ENCODE measurements at places on chromosomes 4 and X.
A peak's percentile ranks its signal among the peaks of the same experiment; 100 is the strongest.

DNA sequence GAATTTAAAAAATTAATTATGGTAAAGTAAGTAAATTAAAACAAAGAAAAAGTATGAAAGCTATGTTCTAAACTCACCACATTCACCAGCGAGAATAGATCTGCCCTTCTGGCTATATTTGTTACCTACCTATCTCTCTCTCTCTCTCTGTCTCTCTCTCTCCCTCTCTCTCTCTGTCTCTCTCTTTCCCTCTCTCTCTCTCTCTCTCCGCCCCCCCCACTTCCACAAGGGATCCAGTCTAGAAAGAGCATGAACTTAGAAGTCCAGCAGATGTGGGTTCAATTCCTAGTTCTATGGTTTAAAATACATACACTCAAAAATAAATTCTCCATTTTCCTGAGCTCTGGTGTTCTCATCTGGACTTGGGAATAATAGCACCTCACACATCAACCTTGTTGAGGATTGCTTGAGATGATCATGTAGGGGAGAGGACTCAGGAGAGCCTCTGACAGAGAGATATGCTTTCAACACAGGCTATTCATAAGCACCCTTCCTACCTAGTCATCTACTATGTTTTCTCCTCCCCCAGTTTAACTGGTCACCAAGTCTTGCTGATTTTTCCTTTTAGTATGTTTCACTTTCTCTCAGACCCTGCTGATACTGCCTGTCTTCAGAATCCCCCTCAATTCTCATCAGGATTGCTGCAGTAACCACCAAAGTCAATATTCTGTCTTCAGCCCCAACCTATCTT is 64.7 kb downstream of the SLC7A11 start:
- no peak for DNase-seq

DNA sequence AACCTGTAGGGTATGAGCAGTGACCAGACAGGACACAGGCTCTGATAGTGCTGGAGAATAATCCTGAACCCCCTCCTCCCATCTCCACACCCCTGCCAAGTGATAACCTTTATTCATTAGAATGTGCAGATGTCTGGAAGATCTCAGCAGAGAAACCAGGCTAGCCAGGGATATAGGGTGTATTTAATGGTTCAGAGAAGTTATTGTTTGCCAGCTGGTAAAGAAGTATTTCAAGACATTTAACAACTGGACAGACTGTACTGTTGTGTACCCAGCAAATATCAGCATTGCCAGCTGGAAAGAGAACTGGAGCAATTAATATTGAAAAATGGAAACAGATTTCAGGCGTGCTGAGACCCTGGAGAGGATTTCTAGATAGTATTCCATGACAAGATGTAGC is 94.5 kb downstream of the RASGEF1B start:
- no peak for DNase-seq

DNA sequence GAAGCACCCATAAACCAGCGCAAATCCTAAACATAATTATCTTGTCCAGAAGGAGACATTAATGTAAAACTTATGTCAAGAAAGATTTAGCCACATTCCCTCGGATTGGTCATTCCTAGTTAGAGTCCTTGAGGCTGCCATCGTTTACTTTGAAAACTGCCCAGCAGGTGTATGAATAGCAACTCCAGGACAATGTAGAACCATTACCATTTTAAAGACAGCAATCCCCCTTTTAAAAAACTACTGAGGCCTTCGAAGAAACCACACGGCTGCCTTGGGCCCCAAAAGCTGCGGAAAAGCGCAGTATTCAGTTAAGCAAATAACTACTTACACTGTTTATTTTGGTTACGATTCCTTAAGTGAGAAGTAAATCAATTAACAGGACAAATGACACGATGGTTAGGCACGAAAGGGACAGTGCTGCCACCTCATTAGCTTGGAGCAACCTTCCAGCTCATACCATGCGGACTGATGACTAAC is 822 bp upstream of the SGMS2 start:
- no peak for DNase-seq

DNA sequence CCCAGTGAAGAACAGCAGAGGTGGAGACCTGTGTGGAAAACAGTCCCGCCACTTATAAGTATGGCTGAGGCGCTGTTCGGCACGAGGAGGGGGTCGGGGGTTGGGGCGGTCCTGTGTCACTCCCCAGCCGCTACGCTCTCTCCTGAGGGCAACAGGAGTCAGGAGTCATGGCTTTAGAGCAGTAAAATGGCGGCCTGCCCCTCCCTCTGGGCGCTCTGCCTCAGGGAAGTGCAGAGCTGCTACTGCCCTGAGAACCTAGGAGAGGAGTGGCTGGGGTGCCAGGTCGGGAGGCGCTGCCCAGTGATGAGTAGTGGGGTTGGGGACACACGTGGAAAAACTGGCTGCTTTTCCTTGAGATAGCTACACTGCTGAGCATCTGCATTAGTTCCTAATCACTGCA is 551.2 kb upstream of the AMOT start:
- DNase-seq: no peak

- DNase-seq: no peak
These were observed 252.5 kb downstream of the COL25A1 start for GRCh38 chr4:109049926-109050325.

DNA sequence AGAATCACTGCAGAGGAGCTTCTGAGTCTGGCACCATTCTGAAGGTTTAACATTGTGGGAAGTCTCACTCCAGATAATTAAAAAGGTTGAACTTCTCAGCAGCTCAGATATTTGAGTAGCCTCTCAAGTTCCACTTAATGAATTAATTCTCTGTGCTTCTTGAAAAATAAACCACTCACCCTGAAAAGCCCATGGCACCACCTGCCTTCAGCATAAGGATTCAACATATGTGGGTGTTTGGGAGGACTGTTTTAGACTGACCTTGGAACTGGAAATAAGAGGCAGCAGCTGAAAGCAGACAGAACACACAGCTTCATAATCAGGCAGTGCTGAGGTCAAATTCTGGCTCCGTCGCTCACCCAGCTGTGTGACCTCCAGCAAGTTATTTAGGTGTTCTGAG is 100.6 kb downstream of the KCNIP4 start:
- no peak for DNase-seq

GRCh38 chr4:140645614-140646412 is 77.1 kb upstream of the UCP1 start:
- DNase-seq: no peak

- DNase-seq: no peak
These were observed 54.6 kb downstream of the BEND2 start for GRCh38 chrX:18166068-18166467.

DNA sequence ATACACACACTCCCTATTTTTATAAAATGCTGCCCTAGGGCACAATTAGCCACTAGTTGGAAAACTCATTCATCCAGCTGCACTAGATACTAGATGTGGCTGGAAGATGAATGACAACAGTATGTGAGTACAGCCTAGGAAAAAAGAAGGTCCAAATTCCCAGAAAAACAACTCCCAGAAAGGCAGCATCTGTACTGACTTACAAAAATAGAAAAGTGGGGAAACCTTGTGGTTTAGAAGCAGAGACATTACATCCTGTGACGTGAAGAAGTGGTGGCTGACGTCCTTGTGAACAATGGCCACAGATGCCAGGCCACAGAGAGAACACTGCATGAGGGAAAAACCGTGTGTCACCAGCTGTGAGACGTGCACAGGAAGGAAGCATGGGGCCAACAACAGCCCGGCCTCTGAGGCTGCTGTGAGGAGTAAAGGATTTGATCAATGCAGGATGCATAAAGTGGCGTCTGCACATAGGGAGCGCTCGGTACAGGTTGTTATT is 81.2 kb downstream of the SPRY1 start:
- peak; percentile 60 for DNase-seq

GRCh38 chr4:3267576-3268394 is 18.8 kb downstream of the MSANTD1 start:
- no peak for DNase-seq

GRCh38 chr4:25815586-25815985 is 47.2 kb downstream of the SEL1L3 start:
- DNase-seq: no peak

DNA sequence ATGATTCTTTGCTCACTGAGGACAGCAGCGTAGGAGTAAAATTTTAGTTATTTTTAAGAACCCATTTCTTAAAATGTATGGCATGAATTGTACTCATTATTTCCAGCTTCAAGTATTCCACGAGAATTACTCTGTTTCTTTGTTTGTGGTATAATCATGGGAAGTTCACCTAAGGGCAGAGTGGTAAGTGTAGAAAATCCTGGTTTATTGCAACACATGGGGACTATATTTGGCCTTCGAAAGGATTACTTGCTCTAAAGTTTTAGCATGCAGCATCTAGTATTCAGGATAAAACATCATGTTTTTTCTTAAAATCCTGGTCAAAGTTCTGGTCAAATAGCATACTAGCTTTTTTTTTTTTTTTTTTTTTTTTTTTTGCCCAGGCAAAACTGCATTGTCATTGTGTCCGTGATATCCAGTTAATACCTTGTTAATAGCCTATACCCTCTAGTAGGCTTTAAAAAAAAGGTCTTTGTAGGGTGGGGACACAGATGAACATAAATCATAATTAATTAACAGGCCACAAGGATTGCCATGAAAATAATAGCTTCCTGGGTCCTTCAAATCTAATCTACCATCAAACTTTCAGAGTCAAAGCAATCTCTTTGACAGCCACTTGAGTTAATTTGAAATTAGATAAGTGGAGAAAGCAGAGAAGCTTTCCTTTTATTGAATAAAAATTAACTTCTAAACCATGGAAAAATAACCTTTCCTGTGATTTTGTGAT is 44.6 kb upstream of the VEGFC start:
- no peak for DNase-seq

- DNase-seq: no peak
These were observed 183.9 kb downstream of the SNCA start for GRCh38 chr4:89653012-89653411.

DNA sequence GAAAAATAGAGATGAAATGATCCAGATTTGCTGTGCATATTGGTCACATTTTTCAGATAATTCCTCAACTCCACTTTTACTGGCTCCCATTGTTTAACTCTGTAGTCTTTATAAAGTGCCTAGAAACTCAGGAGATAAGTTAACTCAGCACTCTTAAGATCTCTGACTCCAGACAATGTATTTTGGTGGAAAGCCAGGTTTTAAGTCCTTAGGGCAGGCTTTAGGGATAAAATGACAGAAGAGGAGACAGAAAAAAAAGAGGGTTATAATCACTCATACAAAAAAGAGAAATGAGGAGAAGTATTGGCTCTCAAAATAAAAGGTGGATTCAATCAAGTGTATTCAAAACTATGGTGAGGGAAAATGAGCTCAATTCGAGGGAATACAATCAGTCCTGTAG is 674.8 kb upstream of the INTU start:
- no peak for DNase-seq

DNA sequence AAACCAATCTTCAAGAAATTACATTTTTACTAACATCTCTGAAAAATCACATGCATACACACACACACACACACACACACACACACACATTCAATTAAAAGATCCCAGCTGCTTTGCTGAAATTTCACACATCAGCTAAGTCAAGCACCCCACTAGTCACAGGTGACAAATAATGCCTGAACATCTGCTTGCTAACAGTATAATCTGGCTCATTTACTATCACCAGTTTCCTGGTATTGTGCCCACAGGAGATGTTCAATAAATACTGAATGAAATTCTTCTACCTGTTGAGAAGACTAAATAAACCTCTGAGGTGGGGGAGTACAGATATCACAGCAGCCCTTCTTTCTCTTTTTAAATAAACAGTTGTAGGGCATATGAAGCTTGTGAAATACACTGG is 994.0 kb downstream of the ARAP2 start:
- no peak for DNase-seq

DNA sequence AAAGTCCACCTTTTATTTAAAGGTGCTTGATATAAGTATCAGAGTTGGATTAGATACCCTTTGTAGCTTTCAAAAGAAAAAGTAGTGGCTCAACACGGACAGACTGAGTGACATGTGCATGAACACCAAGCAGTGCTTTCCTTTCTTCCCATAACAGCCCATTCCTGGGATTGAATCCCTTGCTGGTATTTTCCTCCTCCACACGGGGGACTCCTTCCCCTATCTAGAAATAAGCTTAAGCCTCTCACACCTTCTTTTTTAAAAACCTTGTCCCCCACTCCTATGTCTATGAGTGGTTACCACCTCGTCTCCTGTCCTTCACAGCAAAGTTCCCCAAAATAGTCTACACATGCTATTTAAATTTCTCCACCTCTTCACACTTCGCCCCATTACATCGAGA is 5.1 kb downstream of the AP1S2 start:
- no peak for DNase-seq

GRCh38 chr4:176044589-176044951 is 21.1 kb upstream of the WDR17 start:
- no peak for DNase-seq

- DNase-seq: no peak
These were observed 532.9 kb upstream of the FTHL17 start for GRCh38 chrX:31604629-31605221.

GRCh38 chr4:169005453-169006099 is 4.5 kb downstream of the CBR4 start:
- DNase-seq: no peak

DNA sequence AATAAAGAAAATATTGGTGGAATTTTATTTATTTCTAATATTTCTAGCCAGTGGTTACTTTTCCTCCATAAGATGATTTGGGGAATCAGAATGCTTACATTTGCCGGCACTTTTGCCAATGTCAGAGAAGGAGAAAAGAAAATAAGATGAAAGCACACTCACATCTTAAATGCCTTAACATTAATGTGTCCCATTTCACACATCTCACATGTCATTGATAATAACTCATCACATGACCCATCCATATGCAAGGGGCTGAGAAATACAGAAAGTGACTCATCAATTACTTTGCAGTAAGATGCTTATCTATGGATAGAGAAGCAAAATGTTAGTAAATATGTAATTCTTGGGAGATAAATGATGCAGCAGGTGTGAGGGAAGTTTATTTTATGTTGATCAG is 1531.0 kb downstream of the PCDH7 start:
- DNase-seq: no peak

GRCh38 chrX:130593911-130594310 is 192.1 kb downstream of the RBMX2 start:
- DNase-seq: no peak

DNA sequence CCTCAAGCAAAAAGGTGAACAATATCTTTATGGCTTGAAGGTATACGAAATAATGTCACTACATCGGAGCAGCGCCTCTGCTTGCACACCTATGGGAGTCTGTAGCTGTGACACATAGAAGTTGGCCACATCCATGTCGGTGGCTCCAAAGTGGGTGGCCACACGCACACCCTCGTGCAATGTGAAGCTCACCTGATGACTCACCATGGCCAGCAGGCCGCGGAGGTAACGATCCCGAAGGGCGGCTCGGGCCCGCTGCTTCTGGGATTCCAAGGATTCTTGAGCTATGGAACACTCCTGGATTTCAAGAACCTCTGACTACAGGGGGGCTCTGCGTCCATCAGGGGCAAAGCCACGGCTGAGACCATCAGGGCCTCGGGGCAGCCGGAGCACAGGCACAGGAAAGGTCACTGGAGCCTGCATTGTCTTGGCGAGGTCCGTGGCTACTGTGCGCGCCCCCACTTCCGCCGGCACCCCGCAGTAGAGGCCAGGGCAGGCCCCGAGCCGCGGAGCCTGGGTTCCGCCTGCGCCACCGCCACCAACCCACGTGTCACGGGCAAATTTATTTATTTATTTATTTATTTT is 25.2 kb downstream of the NYX start:
- DNase-seq: no peak

Data from CD8-positive, alpha-beta T cell (primary cell).